Stimulated activated CD8-positive, alpha-beta memory T cell treated with anti-CD3 and anti-CD28 coated beads, Interleukin-12 subunit alpha, Interleukin-12 subunit beta, amount 100 ng/mL, for 1 hour (primary cell): ENCODE measurements at places on chromosomes 6 and 20.

GRCh38 chr20:17786221-17786718, 86.5 kb downstream of the BANF2 start:
- DNase-seq: no peak

GRCh38 chr20:55888685-55889084, 116.6 kb downstream of the CBLN4 start:
- DNase-seq: no peak

- DNase-seq: no peak
These were observed 6.8 kb downstream of the ADISSP start for GRCh38 chr20:3760655-3761348.

GRCh38 chr6:134427721-134428120, 109.8 kb upstream of the SGK1 start:
- no peak for DNase-seq

- no peak for DNase-seq
These were observed 525.3 kb upstream of the JARID2 start for GRCh38 chr6:14720411-14721102.

DNA sequence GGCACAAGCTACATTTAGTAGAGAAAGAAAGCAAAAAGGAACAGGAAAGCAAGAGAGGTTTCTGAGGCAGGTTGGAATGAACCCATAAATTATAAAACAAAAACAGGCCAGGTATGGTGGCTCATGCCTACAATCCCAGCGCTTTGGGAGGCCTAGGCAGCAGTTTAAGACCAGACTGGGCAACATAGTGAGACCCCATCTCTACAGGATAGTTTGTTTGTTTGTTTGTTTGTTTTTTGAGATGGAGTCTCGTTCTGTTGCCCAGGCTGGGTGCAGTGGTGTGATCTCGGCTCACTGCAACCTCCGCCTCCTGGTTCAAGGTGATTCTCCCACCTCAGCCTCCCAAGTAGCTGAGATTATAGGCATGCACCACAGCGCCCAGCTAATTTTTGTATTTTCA, 49.0 kb downstream of the AFG1L start:
- DNase-seq: no peak

GRCh38 chr6:93047033-93047432, 372.3 kb downstream of the EPHA7 start:
- no peak for DNase-seq

DNA sequence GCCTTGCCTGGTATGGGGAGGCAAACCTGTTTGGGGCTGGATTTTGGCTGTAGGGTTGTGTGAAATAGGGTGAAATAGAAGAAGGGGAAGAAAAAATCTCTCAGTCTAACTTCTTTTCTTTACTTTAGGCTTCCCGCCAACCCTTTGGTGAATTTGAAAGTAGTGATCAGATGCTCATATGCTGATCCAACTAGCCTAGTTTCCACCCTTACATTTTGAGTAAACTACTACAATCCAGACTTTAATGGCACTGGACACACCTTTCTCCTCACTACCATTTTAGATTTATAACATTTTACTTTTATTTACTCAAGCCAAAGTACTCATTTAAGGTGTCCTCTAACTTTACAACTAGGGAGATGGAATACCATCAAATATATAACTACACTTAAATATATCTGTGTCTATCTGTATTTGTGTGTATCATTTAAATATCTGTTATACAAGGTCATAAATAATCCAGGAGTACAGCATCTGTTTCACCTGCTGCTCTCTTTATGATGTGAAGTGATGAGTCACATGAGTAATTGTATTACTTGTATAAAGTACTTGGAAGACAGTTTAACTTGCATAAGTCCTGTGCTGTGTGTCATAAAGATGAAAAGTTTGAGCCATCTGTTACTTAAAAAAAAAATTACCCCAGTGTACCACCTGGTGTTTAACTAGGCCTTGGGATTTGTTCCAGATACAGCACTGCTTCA, 172.1 kb downstream of the CDKAL1 start:
- DNase-seq: no peak

DNA sequence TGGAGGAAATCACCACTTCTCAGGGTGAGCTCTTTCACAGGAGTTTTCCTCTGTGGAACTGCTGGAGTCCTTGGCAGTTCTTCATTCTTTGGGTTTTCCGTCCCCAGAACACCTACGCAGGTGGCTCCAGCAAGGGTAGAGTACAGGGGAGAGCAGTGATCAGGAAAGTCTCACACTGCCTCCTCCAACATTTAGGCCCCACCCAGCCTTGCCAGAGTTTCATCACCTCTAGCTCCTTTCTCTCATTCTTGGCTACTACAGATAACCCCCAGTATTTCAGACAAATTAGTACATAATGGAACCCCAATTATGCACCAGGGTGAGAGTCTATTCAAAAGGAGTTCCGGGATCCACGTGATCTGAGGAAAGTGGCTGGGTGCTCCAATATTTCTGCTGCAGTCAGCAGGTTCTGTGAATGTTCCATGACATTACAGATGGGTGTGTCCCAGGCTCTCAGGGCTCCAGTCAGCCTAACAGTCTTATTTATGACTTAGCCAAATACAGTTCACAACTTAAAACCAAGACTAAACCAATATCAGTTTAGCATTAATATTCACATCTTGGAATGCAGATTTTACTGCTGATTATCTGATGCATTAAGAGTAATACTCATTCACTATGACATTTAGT, 44.6 kb downstream of the GPR63 start:
- no peak for DNase-seq

- DNase-seq: no peak
These were observed 166.8 kb upstream of the GRIK2 start for GRCh38 chr6:101226677-101227135.

DNA sequence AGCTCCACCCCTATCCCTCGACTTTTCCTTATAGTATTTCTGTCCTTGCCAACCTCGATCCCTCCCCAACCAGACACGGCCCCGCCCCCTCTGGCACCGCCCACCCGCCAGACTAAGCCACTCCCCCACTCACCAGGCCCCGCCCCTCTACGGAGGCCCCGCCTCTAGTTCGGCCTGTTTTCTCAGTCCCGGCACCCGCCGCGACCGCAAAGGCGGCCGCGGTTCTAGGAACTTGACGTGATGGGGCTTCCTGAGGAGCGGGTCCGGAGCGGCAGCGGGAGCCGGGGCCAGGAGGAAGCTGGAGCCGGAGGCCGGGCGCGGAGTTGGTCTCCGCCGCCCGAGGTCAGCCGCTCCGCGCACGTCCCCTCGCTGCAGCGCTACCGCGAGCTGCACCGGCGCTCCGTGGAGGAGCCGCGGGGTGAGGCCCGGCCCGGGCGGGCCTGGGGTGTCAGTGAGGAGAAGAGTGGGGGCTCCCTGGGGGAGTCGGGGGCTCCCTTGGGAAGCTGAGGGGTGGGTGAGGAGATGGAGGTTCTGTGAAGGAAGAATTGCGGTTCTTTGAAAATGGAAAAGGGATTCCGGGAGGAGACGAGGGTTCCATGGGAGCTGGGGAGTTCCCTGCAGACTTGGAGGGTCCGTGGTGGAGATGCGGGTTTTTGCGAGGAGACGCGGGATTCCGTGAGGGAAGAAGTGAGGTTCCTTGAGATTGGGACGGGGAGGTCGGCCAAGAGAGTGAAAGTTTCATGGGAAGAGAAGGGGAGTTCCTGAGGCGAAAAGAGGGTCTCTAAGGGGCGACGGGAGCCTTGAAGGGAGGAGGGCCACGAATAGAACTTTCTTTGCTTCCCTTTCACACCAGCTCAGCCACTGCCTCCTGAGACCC, at the start of gene ACSS2:
ACSS2 (plus strand) TSS at position 207 of the 877 bp plus-strand sequence; CDS start at position 241, 34 bp downstream.
- peak; percentile 91 for DNase-seq

DNA sequence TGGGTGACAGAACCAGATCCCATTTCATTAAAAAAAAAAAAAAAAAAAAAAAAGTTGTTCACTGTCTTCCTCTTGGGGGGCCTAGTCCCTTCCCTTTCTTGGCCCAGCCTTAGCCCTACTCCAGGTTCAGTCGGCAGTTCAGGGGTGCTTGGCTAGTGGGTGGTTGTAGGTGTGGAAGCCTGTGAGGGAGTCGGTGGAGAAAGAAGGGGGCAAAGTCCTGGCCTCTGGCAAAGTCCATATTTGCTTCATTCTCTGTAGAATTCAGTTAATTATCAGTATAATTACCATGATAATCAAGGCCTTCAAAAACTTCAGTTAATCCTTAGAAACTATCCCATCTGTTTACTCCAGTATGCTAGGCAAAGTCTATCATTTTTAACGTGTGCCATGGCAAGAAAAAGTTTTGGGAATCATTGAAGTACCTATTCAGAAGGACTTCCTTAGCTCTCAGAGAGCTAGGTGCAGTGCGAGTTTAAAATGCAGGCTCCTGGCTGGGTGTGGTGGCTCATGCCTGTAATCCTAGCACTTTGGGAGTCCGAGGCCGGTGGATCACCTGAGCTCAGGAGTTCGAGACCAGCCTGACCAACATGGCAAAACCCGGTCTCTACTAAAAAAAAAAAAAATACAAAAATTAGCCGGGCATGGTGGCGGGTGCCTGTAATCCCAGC, 205.7 kb upstream of the ARG1 start:
- DNase-seq: no peak

GRCh38 chr6:112800916-112801315, 453.8 kb downstream of the RFPL4B start:
- no peak for DNase-seq
